ENCODE measurements at places on chromosomes 3 and 15.

GRCh38 chr3:29410220-29410619, 129.3 kb downstream of the RBMS3 start:
- peaks cover 22% of the 10 kb centered on the region for H3K4me1 ChIP-seq
- no peak overlapping the region for H3K4me3 ChIP-seq
- H3K27ac ChIP-seq: no peak overlapping the region
- no peaks in the 10 kb centered on the region for H3K27me3 ChIP-seq
- no peaks in the 10 kb centered on the region for H3K36me3 ChIP-seq

DNA sequence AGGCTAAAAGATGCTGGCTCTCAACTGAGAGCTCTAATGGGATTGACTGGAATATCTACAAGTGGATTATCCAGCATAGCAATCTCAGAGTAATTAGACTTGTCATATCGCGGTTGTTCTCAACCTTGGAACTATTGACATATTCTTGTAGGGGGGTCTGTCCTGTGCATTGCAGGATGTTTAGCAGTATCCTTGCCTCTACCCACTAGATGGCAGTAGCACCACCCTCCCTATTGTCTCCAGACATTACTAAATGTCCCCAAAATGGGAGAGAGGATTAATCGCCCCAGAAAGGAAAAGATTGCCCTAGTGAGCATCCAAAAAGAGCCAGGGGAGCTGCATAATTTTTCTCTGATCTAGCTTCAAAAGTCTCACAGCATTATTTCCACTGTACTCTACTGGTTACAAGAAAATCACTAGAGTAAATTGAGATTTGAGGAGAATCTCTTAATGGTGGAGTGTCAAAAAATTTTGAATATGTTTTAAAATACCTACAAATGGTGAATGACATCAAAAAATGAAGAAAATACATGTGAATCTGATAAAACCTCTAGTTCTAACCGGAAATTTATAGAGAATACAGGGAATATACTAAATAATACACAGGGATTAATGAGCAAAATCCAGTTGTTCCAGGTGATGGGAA, 388.2 kb upstream of the AGTR1 start:
- H3K4me1 ChIP-seq: no peaks in the 10 kb centered on the region
- H3K36me3 ChIP-seq: no peaks in the 10 kb centered on the region
- no peak for DNase-seq

DNA sequence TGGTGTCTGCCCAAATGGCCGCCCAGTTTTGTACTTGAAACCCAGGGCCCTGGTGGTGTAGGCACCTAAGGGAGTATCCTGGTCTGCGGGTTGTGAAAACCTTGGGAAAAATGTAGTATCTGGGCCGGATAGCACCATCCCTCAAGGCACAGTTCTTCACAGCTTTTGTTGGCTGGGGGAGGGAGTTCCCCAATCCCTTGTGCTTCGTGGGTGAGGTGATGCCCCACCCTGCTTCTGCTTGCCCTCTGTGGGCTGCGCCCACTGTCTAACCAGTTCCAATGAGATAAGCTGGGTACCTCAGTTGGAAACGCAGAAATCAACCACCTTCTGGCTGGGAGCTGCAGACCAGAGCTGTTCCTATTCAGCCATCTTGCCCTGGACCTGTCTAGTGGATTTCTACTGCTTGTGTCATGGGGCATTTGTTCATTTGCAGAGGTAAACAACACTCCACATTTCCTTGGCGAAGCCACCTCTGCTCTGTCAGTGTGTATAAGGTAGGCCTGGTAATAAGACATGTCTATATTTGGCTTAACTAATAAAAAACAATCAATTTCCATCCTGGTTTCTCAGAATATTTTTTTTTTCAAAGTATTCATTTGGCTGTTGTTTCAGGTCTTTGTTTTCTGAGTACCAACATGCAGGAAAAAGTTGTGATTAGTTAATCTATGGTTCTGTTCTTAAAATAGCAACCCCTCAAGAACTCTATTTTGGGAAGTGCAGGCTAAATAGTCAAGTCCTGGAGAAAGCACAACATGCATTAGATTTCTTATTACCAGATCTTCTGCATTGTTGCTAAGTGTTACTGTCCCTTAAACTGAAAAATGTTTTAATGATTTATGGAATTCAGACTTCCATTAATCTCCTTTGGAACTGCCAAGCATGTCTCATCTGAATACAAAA, 304.3 kb downstream of the ZIC1 start:
- no peaks in the 10 kb centered on the region for H3K36me3 ChIP-seq
- no peak overlapping the region for H3K27ac ChIP-seq
- no peak overlapping the region for H3K4me3 ChIP-seq
- H3K4me1 ChIP-seq: no peaks in the 10 kb centered on the region
- no peak for DNase-seq

GRCh38 chr15:76667943-76668715, 237.0 kb downstream of the SCAPER start:
- H3K36me3 ChIP-seq: peaks cover 11% of the 10 kb centered on the region
- H3K4me1 ChIP-seq: no peaks in the 10 kb centered on the region
- H3K4me3 ChIP-seq: no peak overlapping the region
- no peak for DNase-seq

DNA sequence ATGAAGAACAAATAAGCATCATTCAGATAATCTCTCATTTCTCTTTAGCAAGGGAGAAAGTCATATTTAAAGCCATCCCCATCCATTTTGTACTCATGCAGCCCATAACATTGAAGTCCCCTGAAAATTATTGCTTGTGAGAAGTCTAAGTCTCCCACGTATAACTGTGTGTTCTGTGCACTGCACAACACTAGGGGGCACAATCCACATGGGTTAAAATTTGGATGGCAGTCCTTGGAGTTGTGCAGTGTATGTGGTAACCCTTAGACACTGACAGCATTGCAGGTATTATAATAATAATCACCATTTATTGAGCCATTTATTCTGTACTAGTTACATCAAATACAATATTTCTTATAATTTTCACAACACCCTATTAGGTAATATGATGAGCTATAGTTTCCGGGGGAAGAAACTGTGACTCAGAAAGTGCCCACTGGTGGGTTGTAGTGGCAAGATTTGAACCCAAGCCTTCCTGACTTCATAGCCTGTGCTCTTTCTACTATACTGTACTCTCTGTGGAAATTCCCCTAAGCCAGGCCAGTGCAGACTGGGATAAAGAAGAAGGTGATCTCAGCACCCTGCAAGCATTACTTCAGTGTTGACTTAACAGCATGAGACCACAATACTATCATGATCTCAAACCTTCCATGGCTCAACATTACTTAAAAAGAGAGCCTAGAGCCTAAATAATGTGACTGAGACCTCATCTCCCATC, 15.7 kb downstream of the KCNAB1 start:
- no peak for DNase-seq
- no peaks in the 10 kb centered on the region for H3K36me3 ChIP-seq
- H3K27me3 ChIP-seq: no peaks in the 10 kb centered on the region
- H3K27ac ChIP-seq: no peak overlapping the region

GRCh38 chr3:151558661-151559060, 97.8 kb upstream of the IGSF10 start:
- no peak overlapping the region for H3K27ac ChIP-seq
- no peak for DNase-seq
- no peak overlapping the region for H3K4me3 ChIP-seq
- no peaks in the 10 kb centered on the region for H3K36me3 ChIP-seq
- H3K4me1 ChIP-seq: no peaks in the 10 kb centered on the region

GRCh38 chr15:72229076-72229946, 1.7 kb downstream of the PKM start:
- H3K4me1 ChIP-seq: peaks cover 57% of the 10 kb centered on the region
- no peaks in the 10 kb centered on the region for H3K27me3 ChIP-seq
- no peak for DNase-seq
- H3K4me3 ChIP-seq: peak overlapping the region; percentile 95
- H3K27ac ChIP-seq: peak overlapping the region; percentile 97

GRCh38 chr3:19063936-19064335, 84.4 kb upstream of the KCNH8 start:
- no peaks in the 10 kb centered on the region for H3K4me1 ChIP-seq
- H3K36me3 ChIP-seq: no peaks in the 10 kb centered on the region
- H3K4me3 ChIP-seq: no peak overlapping the region
- no peak for DNase-seq

- no peak for DNase-seq
- H3K4me3 ChIP-seq: peak within 1 kb of the TSS; percentile 73
- no peaks in the 10 kb centered on the region for H3K36me3 ChIP-seq
- peaks cover 40% of the 10 kb centered on the region for H3K27me3 ChIP-seq
- H3K4me1 ChIP-seq: peaks cover 31% of the 10 kb centered on the region
Measured at GRCh38 chr3:45795882-45796765, at the start of gene SLC6A20. Gene SLC6A20, minus strand, starts transcription at chr3:45796536. Its CDS starts 117 bp downstream, at chr3:45796419.
